ENCODE measurements at places on chromosomes 2 and 18. TPM values are rescaled to one million over a fixed set of nuclear protein-coding genes. Genes with fewer than 3 reads are reported as not detected.

GRCh38 chr2:50108245-50108644, 923.7 kb downstream of the NRXN1 start:
- DNase-seq = no peak

DNA sequence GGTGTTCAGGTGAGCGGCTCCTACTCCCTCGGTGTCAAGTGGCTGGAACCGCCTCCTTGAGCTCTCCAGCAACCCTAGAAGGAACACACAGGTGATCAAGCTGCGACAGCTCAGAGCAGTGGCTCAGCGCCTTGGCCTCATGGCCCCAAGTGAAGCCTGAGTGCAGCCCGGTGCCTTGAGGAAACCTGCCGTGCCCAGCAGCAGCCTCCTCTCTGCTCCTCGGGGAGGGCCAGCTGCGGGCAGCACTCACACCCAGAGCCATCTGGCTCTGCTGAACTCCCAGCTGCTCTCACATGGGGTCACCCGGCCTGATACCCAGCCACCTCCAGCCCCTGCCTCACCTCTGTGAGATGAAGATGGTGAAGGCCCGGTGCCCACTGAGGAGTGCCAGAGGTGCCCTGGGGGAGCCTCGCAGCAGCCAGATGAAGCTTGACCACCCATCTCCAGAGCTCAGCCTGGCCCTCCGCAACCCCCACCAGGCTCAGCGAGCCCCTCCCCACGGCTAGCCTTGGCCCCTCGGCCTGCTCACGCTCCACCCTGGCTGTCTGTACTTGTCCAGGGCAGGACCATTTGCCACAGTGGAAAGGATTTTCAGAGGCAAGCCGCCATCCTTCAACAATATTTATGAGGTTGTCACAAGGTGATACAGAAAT, 70.6 kb upstream of the RAB6C start:
- DNase-seq = no peak

DNA sequence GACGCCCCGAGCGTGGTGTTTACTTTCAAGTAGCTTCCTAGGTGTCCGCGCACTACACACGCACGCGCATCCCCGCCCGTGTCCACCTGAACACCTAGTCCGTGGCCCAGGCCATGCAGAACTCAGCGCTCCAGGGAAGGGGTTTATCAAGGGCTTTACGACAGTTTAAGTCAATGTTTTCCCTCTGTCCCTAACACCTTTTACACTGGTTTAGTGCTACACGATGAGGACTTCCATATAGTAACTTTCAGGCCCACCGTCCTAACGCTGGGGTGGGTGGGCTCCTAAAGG, 1.4 kb upstream of the BCL2 start:
- DNase-seq = no peak

DNA sequence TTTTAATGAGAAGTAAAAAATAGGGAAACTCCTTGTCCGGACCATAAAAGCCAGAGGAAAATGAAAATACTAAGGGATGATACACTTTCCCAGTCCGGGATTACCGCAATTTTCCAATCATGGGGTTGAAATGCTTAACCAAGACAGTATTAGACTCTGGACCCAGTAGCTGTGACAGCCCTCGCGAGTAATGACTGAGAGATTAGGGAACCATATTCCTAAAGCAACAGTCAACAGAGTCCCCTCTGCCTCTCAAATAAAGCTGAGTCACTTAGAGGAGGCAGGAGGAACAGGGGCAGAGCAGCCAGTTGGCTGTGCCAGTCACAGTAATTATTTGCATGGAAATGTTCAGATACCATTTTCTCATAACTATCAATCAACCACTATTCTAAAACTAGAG, 34.8 kb downstream of the GPATCH11 start:
- DNase-seq = peak; percentile 64

DNA sequence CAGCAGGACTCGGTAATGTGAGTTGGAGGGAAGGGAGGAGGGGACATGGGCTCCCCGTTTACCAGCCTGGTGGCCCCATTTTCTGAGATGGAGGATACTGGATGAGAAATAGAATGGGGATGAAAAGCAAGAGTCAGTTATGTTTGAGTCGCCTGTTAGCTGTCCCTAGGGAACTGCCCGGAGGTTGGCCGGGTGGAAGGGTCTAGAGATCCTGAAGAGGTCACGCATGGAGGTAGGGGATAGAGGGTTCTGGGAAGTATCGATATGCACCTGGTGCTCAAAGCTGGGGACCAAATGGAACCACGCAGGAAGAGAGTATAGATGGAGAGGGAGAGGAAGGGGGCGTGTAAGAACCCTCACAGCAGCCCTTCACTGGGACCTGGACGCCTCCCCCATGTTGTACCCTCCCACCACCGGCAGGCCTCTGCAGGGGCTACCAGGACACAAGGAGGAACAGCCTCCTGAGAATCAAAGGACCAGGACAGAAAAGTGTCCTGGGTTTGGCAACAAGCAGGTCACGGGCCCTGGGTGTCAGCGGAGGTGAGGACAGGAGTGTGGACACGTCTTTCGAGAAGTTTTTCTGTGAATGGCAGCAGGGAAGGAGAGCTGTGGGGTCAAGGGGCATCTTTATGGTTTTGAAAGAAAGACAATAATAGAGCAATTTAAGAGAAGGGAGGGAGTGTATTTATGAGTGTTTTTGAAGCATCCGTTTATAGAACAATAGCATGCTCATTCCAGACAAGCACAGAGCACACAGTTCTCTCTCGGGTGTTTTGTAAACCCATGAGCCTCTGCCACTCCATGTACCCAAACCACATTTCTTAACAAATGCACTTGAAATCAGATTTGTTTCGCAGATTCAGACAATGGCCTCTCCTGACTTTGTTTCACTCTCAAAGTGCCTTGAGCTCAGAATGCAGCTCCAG, 132.2 kb downstream of the SMAD7 start:
- no peak for DNase-seq

- DNase-seq = peak; percentile 27
These were observed 45.4 kb downstream of the GORASP2 start for GRCh38 chr2:170974304-170974993.

DNA sequence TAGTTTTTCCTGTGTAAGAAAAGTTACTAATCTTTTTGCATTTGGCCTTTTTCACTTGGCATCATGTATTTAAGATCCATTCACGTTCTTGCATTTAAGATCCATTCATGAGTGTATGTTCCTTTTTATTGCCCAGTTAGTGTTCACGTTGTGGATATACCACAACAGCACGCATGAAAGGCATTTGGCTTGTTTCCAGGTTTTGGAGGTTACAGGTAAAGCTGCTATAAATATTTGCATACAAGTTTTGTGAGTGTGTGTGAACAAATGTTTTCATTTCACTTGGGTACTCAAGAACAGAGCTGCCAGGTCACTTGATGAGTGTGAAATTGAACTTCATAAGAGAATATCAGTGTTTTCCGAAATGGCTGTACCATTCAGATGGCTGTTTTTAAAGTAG, 121.2 kb downstream of the CCBE1 start:
- no peak for DNase-seq

DNA sequence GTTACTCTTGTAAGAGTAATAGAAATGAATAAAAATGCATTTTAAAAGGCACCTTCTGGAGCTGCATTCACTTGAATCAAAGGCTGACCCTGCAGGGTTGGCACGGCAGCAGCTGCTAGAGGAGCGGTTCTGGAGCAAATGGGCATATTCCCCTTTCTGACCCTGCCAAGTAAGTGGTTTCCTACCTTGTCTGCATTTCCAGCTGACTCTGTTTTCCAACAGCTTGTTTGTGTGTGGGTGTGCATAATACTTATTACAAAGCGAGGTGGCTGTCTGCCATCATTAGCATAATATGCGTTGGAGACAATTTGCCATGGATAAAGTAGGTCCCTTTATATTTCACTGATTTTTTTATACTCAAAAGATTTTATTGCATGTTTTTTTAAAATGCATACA, 21.3 kb upstream of the TTN start:
- no peak for DNase-seq

DNA sequence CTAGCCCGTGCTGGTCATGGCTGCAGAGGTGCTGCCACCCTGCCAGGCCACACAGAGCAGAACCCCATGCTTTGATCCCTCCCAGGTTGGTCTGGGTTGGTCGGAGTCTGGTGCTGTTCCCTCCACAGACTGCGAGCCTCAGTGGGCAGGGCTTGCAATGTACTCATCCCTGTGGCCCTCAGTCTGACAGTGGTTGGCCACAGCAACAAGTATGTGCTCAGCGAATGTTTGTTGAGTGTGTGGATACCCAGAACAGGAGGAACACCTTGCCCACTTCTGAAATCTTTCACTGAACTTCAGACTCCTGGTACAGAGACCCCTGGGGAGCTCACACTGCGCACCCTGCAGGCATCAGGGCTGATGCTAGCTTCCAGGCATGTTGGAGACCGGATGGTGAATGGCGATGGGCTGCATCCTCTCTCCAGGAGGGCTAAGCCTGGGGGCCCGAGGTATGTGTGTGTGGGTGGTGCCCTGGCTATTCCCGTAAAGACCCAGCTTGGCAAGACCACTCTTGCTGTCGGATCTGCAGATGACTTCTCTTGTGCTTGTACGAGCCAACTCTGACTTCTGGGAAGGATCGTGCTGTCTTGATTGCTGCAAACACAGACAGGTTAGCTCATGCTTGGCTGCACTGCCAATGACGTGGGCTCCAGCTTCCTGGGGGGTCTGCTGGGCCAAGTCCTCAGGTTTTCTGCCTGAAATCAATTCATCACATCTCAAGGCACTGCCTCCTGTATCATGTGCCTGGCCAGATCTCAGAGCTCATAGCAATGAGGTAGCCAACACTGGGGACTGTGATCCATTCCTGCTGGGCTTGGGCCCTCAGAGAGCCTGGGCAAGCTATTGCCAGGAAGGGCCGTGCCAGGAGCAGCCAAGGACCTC, 43.7 kb downstream of the RHOB start:
- DNase-seq = peak; percentile 61

GRCh38 chr2:218166791-218167190, at the start of gene CXCR1:
CXCR1 (minus strand) TSS chr2:218166962; CDS start chr2:218165211, 1,751 bp downstream.
- no peak for DNase-seq

DNA sequence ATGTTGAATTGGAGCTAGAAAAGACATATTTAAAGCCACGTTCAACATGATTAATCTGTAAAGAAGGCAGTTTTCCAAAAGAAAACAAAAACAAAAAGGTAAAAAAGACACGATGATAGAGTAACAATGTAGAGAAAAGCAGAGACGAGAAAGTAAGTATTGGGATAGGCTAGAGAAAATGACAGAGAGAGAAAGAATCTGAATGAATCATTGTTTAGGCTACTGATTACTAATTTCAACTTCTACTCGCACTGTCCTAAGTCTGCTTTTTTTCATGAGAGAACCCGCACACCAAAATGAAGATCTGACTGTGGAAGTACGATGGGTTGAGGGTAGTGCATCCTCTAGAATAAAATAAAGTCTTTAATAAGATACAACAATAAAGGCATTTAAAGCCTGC, 1599.2 kb upstream of the TMEFF2 start:
- DNase-seq = no peak

GRCh38 chr18:22152093-22152492, 17.3 kb upstream of the GATA6 start:
- DNase-seq = no peak

GRCh38 chr2:7467782-7468447, 550.7 kb downstream of the RNF144A start:
- no peak for DNase-seq

GRCh38 chr18:5146093-5146492, 51.0 kb downstream of the AKAIN1 start:
- DNase-seq = no peak

GRCh38 chr18:46222710-46223360, 118.7 kb downstream of the HAUS1 start:
- DNase-seq = no peak

The STPG4 gene
- not detected for polyA plus RNA-seq

The RAX gene
- polyA plus RNA-seq = not detected

The PXDN gene
- polyA plus RNA-seq = 118 TPM

The GPR75 gene
- polyA plus RNA-seq = 0.07 TPM

The CFAP65 gene
- polyA plus RNA-seq = 0.06 TPM

The FABP1 gene
- polyA plus RNA-seq = 780 TPM

The CREG2 gene
- 2.6 TPM for polyA plus RNA-seq

Measured in hepatocyte (in vitro differentiated cells).